ENCODE measurements at places on chromosomes 11 and 22.

DNA sequence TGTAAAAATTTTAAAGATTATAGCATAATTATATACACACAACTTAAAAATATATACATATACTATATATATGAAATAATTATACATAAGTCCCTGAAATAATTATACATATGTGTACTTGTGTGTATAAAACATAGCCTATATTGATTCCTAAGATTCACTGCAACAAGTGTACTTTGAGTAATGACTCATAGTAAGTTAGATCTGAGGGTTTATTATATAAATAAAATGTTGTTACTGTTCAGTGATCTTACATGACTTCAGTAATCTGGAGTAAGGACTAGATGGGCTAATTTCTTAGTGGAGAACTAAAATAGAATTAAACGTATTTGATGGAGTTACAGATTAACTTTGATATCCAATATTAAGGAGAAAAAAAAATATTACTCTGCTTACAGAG lies 350.5 kb downstream of the CNTN5 start:
- no peak for DNase-seq

- no peak for DNase-seq
Observed at GRCh38 chr11:117705866-117706265, 91.2 kb downstream of the DSCAML1 start.

- no peak for DNase-seq
Observed at GRCh38 chr11:65131417-65131776, 2.9 kb downstream of the SYVN1 start.

GRCh38 chr22:27720860-27721259 lies 80.7 kb downstream of the MN1 start:
- no peak for DNase-seq

GRCh38 chr11:104846216-104846615 lies 52.0 kb downstream of the CASP12 start:
- DNase-seq: no peak

DNA sequence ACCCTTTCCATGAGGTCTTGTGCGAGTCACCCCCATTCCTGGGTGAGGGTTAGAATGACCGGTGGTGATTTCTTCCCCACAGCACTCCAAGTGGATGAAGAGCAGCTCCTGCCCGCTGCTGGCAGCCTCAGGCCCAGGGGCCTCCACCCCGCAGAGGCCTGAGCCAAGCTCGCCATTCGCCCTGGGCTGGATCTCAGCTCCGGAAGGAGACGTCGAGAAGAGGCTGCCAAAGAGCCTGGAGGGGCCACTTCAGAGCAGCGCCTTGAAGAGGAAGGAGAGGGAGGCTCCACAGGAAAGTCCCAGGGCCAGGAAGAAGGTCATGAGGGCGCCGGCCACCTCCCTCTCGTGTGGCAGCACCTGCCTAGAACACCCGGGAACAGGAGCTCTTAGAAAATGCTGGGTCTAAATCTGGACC lies 8.4 kb downstream of the SLC29A2 start:
- no peak for DNase-seq

GRCh38 chr22:49464037-49464436 lies 363.6 kb downstream of the BRD1 start:
- DNase-seq: no peak

DNA sequence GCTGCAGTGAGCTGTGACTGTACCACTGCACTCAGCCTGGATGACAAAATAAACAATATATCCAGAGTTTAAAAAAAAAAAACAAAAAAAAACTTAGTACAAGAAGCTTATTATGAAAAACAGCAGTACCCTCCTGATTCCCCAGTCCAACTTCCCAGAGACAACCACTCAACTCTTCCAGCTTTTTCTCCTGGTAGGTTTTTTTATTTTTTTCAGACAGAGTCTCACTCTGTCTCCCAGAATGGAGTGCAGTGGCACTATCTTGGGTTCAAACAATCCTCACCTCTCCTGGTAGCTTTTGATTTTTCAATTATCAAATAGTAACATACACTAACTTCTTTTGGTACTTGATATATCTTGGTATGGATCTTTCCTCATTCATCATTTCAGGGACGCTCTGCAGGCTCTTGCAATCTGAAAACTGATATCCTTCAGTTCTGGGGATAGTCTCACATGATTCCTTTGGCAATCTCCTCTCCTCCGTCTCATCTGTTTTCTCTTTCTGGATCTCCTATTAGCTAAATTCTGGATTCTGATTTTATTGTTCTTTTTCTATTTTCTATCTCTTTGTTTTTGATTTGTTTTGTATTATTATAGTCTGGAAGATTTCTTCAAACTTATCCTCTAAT lies 44.9 kb downstream of the ALG9 start:
- no peak for DNase-seq

DNA sequence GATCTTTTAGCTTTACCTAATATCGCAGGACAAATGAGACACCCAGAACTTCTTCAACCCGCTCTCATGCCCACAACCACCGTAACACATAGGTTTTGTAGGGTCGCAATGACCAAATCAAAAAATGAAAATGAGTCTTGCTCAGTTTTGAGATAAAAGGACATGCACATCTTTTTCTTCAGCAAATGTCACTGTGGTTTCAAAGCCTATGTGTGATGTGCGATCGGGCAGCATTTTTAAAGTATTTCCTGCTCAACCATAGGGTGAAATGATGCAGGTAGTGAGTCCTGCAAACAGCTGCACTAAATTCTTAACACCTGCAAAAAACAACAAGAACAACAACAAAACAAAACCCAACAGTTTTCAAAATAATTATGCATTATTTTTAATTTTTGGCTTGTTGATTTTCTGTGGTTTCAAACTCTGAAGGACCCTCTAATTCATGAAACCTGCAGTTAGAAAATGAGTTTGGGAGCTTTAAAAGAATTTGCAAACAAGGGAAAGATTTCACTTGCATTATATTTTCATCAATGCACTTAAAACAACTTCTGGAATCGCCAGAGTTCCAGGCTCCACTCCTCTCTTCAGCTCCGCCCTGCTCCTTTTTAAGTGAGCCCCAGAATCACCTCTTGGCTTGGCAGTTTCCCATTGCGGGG lies 79.4 kb downstream of the PRR5L start:
- no peak for DNase-seq

DNA sequence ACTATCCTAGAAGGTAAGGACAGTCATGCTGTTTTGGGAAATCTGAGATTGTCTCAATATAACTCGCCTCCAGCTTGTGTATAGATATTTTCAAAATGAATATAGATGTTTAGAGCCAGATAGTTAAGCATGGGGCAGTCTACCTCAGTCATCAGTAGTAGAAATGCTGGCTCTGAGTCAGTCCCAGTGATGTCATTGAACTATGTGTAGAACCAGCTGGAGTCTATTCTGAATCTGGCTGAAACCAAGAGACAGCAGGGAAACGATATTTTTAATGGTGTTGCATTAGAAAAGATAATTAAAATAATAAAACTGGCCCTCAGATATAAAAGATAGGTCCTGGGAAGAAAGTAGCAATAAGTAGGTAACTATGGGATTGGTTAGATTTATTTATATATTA lies 25.9 kb downstream of the PIWIL4 start:
- no peak for DNase-seq

GRCh38 chr11:93541884-93542810 lies 1.0 kb downstream of the SMCO4 start:
- DNase-seq: peak; percentile 29

DNA sequence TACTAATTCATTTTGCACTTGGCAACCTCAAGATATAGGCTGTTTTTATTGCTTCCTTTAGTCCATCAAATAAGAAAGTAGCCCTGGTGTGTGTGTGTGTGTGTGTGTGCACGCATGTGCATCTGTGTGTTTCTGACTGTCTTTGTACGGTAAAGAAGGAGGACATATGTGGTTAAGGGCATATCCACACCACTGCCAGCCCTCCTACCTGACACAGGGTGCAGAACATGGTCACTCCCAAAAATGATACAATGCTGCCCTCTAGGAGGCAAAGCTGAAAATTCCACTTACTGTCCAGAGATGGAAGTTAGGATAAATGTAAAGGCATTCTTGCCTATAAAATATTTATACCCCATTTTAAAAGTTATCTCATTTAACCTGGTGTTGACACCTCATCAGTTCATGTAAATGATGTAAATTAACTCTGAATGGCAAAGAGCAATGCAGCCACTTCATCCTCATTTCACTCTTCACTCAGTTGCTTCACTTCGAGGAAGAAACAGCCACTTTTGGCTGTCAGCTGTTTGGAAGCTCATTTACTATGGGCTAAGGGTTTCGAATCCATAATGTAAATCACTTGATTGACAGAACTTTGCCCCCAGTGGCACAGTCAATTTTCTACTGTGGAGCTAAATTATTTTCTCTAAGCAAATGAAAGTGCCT lies 83.1 kb upstream of the MTNR1B start:
- DNase-seq: no peak

- DNase-seq: no peak
Observed at GRCh38 chr11:21723678-21724077, 469.2 kb upstream of the ANO5 start.

DNA sequence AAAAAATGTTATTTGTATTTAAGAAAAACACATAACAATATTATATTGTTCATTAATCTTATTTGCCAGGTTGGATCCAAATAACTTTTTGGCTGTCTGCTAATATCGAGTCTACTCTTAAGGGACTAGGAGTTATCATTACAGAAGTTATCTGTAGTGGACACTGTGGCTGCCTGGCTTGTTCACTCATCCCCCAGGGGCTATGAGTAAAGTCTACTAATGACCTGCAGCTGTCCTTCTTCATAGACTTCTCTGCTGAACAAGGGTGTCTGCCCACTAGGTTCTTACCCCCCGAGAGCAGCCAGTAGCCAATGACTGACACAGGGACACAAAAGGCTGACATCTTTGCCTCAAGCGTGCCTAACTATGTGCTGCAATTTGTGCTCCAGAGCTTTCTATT lies 69.7 kb downstream of the APIP start:
- no peak for DNase-seq

DNA sequence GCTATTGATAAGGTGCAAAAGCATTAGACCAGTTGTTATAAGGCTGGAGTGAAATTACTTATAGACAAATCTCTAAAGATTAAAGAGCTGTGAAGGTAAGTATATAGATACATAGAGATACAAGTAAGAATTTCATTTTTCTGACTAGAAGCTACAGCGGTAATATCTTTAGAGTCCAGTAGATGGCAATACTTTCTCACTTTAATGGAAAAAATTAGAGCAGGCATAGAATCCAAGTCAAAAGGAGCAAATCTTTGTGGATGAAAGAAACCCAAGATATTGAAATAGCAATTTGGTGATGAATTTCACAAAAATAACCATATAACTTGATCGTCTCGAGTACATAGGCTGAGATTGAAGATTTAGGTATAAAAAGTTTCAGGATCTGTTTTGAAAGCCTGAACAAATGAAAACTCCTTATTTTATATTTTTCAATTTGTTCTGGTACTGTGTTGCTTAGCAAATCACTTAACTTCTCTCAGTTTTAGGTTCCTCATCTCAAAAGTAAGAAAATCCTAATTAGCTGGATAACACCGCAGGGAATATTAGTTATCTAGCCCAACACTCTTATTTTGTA lies 81.9 kb downstream of the UVRAG start:
- no peak for DNase-seq

GRCh38 chr11:7890417-7891172 lies 40.5 kb downstream of the OR10A6 start:
- DNase-seq: no peak

GRCh38 chr11:70580036-70580805 lies 181.9 kb downstream of the CTTN start:
- DNase-seq: no peak

DNA sequence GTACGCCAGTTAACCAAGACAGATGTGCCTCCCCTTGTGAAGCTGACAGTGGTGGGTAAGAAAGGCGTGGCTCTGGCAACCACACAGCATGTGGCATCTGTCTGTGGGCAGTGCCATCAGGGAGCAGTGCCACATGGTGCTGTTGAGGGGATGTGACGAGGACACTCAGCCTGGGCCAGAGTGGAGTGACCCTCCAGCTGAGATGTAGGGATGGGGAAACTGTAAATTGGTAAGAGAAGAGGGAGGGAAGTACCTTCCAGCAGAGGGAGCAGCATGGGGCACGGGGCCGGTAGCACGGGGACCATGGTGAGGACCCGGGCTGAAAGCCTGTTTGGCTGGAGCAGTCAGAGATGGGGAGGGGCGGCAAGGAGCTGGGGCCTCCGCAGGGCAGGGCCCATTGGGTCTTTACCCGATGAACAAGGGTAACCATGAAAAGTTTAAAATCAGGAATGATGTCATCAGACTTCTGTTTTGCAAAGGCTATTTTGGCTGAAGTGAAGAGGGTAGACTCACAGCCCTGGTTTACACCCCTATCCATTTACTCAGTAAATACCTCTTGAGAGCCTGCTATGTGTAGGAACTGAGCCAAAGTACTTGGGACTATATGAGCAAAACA lies 10.4 kb downstream of the TMPRSS6 start:
- no peak for DNase-seq

DNA sequence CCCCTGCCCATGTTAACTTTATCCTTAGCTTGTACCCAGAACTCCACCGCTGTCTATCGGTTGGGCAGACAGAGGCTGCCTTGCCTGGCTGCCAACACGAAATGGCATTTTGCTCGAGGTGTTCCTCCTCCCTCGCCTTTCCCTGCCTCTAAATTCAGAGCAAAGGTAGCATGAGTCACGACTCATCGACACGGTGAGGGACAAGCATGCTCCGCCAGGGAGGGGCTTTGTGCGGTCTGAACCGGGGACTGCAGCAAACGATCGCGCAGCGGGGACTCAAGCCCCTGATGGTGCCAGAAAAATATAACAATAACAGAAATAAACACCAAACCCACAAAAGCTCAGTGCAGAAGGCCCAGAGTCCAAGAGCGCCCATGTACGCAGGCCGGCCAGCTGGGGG lies 52.3 kb downstream of the RTL6 start:
- no peak for DNase-seq

DNA sequence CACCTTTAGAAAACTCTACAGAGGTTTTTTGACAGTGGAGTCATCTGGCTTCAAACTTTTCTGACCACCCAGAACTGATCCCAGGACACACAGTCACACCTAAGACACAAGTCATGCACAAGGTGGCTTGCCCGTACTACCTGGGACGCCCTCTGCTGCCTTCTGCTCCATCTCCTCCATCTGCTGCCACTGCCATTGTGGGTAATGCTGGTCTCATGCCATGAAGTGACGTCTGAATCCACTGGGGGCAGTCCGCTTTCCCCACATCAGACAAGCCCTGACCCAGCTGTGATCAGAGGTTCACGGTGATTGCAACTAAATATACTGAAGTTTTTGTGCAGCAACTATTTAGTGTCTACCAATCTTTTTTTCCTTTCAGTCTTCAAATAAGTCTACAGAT lies 5.4 kb upstream of the NDUFS8 start:
- no peak for DNase-seq

DNA sequence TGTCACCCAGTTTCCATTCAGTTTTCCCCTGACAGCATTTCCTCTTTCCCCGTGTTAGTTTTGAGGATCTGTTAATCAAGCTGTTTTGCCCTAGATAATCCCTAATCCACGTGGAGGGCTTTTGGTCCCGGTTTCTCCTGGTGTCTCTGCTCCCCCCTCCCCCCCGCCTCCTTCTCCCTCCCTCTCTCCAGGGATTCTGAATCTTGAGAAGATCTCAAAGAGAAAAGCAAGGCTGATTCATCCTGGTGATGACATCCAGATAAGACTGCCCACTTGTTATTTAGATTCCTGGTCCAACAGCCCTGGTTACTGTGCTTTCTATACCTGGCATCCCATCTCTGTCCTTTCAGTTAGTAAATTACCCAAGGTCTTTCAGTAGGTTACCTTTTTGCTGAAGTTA lies 59.4 kb downstream of the KCNA4 start:
- DNase-seq: no peak

- no peak for DNase-seq
Observed at GRCh38 chr11:83510530-83511460, 224.6 kb upstream of the CCDC90B start.

Measured in stimulated activated CD4-positive, alpha-beta T cell treated with anti-CD3 and anti-CD28 coated beads, Interleukin-12 subunit alpha, Interleukin-12 subunit beta, amount 100 ng/mL, for 4 hours (primary cell).